ENCODE measurements at places on chromosomes 12 and 14.

DNA sequence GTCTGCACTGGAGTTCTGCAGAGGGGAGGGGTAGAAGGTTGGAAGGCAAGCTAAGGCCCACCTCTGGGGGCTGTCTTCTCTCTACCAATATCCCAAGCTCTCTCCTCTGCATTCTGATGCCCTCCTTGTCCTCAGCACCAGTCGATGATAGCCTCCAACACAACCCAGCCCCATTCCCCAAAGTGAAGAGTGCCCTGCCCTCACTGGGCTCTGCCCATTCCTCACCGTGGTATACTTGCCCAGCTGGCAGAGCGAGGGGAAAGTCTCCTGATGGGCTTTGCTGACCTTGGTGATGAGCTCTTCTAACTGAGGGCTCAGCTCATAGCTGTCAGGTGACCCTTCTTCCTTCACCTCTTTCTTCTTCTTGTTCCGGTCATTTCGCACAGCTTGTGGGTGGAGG is 7.2 kb upstream of the ITGB7 start:
- no peak for DNase-seq

GRCh38 chr12:94762259-94762942 is 112.0 kb upstream of the TMCC3 start:
- no peak for DNase-seq

- no peak for DNase-seq
Measured at GRCh38 chr14:72754949-72755348, 139.0 kb downstream of the DPF3 start.

- no peak for DNase-seq
Measured at GRCh38 chr14:35632676-35633075, 98.7 kb downstream of the INSM2 start.

DNA sequence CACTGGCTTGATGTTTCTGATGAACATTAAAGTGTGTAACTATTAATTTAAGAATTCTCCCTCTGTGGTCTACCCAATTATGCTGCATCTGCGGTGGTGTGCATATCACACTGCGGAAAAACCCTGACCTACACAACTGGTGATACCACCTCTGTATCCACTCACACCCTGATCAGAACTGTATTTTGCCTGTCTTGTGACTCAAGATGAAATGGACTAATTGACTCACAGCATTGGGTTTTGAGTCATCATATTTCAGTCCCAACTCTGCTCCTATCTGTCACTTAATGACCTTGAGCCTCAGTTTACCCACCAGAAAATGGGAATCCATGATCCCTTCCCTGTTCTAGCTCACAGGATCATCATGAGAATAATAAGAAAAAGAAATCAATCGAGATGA is 65.6 kb downstream of the NUAK1 start:
- no peak for DNase-seq

DNA sequence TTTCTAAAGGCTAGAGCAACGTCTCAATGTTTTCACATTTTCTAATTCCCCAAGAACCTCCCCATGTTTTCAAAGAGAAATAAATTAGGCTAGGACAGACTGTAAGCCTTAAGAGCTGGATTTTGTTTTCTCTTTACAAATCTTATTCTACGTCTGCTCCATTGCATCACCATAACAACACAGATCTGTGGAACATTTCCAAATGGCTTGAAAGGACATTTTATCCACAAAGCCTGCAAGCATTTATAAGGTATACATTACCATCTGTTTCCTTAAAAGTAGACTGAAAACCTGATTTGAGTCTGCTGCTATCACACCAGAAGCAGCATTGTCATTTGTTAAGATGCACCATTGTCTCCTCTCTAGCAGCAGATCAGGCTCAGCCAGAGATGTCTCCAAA is 115.3 kb upstream of the PLEKHA5 start:
- no peak for DNase-seq

DNA sequence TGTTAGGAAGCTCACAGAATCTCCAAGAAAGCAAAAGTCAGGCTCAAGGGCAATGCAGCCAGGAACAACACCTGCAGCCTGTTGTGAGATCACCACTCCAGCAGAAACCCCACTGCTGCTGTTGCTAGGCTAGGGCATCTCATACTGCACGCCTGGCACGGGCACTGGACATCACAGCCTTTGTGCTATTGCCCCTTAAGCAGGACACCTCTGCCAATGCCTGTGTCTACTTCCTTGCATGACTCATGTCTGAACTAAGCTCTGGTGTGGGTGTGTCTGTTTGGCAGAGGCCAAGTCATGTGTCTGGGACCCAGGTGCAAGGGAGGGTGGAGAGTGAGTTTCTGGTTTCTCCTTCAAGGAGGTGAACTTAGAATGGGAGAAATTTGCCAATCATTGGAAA is 10.0 kb upstream of the DDX47 start:
- peak; percentile 41 for DNase-seq

GRCh38 chr12:69689638-69690037 is 9.5 kb downstream of the BEST3 start:
- no peak for DNase-seq

GRCh38 chr14:52380294-52380693 is 66.2 kb downstream of the PTGER2 start:
- DNase-seq: no peak

- DNase-seq: no peak
Measured at GRCh38 chr12:38480594-38480993, 164.0 kb downstream of the ALG10B start.
